ENCODE measurements at places on chromosomes 4 and X. TPM values are rescaled to one million over a fixed set of nuclear protein-coding genes. Genes with fewer than 3 reads are reported as not detected.

DNA sequence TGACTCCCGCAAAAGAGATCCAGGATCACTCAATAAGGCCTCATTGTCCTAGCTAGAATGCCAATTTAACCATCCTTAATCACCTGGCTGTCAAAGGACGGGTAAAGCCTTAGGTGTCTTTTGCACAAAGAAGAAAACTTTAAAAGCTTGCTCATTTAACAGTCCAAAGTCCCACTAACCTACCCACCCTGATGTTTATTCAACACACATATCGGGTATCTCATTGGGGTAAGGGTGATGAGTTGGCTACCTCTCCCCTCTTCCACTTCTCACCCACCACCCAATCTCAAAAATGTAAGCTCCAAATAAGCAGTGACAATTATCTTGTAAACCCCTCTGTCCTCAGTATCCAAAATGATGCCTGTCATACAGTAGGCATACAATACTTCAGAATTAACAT is 988 bp upstream of the SRD5A3 start:
- H3K4me3 ChIP-seq: no peak overlapping the region
- no peak overlapping the region for H3K27ac ChIP-seq

- DNase-seq: no peak
- H3K27me3 ChIP-seq: no peaks in the 10 kb centered on the region
- peaks cover 4% of the 10 kb centered on the region for H3K4me1 ChIP-seq
- H3K36me3 ChIP-seq: no peaks in the 10 kb centered on the region
- peak overlapping the region; percentile 61 for H3K4me3 ChIP-seq
These were observed 48.6 kb upstream of the RASSF6 start for GRCh38 chr4:73668782-73669201.

DNA sequence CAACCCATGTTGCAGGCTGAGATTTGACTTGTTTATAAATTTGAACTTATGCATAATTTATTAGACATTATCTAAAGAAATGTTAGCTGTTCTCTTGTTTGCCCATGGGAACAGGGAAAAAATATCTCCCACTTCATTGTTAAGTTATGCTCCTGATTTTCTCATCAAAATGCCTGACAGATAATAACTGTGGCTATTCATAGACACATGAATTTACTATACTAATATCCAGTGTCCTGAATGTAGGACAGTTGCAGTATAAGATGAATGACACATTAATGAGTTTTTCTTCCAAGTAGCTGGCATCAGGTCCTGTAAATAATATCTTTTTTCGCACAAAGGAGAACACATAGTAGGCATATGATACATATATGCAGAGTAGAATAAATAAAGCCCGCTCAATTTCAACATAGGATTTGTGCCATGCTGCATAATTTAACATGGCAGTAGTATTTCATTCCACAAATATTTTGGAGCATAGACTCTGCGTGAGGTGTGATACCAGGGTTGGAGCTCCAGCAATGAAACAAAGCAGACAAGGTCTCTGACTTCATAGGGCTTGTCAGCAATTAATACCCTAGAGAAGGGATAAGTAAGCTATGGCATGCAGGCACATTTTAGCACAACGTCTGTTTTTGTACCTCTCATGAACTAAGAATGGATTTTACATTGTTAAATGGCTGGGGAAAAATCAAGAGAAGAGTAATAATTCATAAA is 40.4 kb upstream of the DDX53 start:
- H3K4me3 ChIP-seq: no peak overlapping the region
- H3K36me3 ChIP-seq: no peaks in the 10 kb centered on the region
- no peak for DNase-seq

DNA sequence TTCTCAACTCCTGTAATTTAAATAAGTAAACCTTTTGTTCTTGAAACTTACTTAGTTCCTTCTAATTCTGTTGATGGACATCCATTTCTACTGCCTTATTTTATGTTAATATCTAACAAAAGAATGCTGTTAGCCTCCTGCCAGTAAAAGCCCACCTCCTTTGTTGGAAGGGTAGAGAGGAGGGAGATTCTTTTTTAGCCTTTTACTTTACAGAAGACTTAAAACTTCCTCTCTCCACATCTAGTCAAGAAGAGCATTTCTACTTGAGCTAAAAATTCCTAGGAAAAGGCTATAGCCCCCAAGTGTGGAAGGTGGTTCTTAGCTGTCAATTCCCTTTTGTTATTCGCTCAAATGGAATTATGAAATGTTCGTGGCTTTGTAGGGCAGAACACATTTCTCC is 118.7 kb downstream of the ZIC3 start:
- H3K27me3 ChIP-seq: no peaks in the 10 kb centered on the region
- no peaks in the 10 kb centered on the region for H3K36me3 ChIP-seq
- no peak overlapping the region for H3K27ac ChIP-seq
- no peak overlapping the region for H3K4me3 ChIP-seq

DNA sequence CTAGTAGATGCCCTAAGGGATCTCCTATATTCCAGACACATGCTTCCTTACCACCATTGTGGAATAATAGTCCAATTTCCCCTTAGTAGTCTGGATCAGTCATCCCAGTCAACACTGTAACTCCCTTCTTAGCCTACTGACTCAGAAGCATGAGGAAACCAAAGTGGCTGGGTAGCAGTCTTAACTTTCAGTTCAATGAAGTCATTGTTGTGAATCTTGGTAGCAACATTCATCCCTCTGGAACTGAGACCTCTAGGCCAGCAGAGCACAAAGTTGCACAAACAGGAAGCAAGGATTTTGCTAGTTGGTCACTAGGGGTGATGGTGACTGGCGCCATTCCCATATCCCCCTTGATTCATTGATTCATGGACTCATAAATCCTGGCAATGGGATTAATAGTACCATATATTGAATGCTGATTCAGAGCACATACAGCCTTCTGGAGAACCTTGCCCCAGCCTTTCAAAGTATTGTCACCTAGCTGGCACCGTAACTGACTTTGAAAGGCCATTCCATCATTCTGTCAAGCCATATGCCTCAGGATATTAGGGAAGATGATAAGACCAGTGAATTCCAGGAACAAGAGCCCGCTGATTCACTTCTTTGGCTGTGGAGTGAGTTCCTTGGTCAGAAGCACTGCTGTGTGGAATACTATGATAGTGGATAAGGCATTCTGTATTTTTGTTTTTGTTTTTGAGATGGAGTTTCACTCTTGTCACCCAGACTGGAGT is 19.7 kb upstream of the GPAT3 start:
- no peaks in the 10 kb centered on the region for H3K27me3 ChIP-seq
- DNase-seq: no peak
- no peak overlapping the region for H3K27ac ChIP-seq
- H3K4me1 ChIP-seq: no peaks in the 10 kb centered on the region

The NKX1-1 gene
- polyA plus RNA-seq: not detected

The FHIP1A gene
- not detected for polyA plus RNA-seq

Data from aorta (tissue), 5 donors.